Psoas muscle (tissue), 8 donors: ENCODE measurements at places on chromosomes 2 and 18. TPM values are rescaled to one million over a fixed set of nuclear protein-coding genes. Genes with fewer than 3 reads are reported as not detected.

Gene PRKAG3
- polyA plus RNA-seq, result 58.5 TPM

Gene DNAJC27
- 4.2 TPM for polyA plus RNA-seq

Gene TLX2
- not detected for polyA plus RNA-seq

Gene CMPK2
- polyA plus RNA-seq, result 1.6 TPM

Gene OSBPL1A
- polyA plus RNA-seq, result 65.8 TPM

Gene TMEM178A
- 0.10 TPM for polyA plus RNA-seq

Gene SLC19A3
- 0.31 TPM for polyA plus RNA-seq

Gene ANKRD30B
- 0.10 TPM for polyA plus RNA-seq

Gene NR4A2
- 1.2 TPM for polyA plus RNA-seq

Gene FASTKD2
- polyA plus RNA-seq, result 27.3 TPM

Gene CELF4
- not detected for polyA plus RNA-seq

Gene COL6A3
- polyA plus RNA-seq, result 23.2 TPM

Gene DNAH6
- polyA plus RNA-seq, result not detected

Gene C2orf81
- 0.34 TPM for polyA plus RNA-seq

Gene TBR1
- 0.12 TPM for polyA plus RNA-seq

Gene FHOD3
- polyA plus RNA-seq, result 10.8 TPM

Gene LRP2
- not detected for polyA plus RNA-seq

Gene SPTBN1
- polyA plus RNA-seq, result 22.9 TPM

Gene MCFD2
- 69.8 TPM for polyA plus RNA-seq

Gene AMER3
- polyA plus RNA-seq, result not detected

Gene ATP6V1B1
- polyA plus RNA-seq, result 0.10 TPM

Gene SIX3
- polyA plus RNA-seq, result not detected

Gene INO80C
- 26.7 TPM for polyA plus RNA-seq

Gene MROH2A
- polyA plus RNA-seq, result not detected

Gene RGPD3
- polyA plus RNA-seq, result 0.09 TPM

Gene IL37
- polyA plus RNA-seq, result not detected

Gene APCDD1
- polyA plus RNA-seq, result 6.3 TPM

Gene SERPINB10
- not detected for polyA plus RNA-seq

Gene IL18R1
- 0.52 TPM for polyA plus RNA-seq

Gene MOCOS
- 1.1 TPM for polyA plus RNA-seq

Gene KLHL41
- polyA plus RNA-seq, result 2,979 TPM

Gene LYPD6B
- not detected for polyA plus RNA-seq

Gene COLEC11
- 0.23 TPM for polyA plus RNA-seq

Gene VAMP5
- 149 TPM for polyA plus RNA-seq

Gene ALPG
- polyA plus RNA-seq, result not detected

Gene CD226
- polyA plus RNA-seq, result 0.27 TPM

Gene ASNSD1
- polyA plus RNA-seq, result 57.9 TPM

Gene WNT10A
- polyA plus RNA-seq, result 0.01 TPM

Gene NFATC1
- polyA plus RNA-seq, result 20.8 TPM

Gene GALNT14
- 0.43 TPM for polyA plus RNA-seq

Gene FAHD2B
- 10.6 TPM for polyA plus RNA-seq

Gene NGEF
- 0.16 TPM for polyA plus RNA-seq

Gene TFPI
- 15.5 TPM for polyA plus RNA-seq

Gene FBXO11
- 16.3 TPM for polyA plus RNA-seq

Gene ALPI
- polyA plus RNA-seq, result 0.05 TPM

Gene ZNF516
- polyA plus RNA-seq, result 8.1 TPM

Gene ABCB11
- 0.01 TPM for polyA plus RNA-seq

Gene DSG2
- polyA plus RNA-seq, result 0.33 TPM

Gene CCDC93
- polyA plus RNA-seq, result 6.7 TPM

Gene VWA3B
- polyA plus RNA-seq, result 0.20 TPM

Gene ARHGAP25
- 1.1 TPM for polyA plus RNA-seq
